ENCODE measurements at places on chromosomes 11 and 22. TPM values are rescaled to one million over a fixed set of nuclear protein-coding genes. Genes with fewer than 3 reads are reported as not detected.

HEPN1 gene
- total RNA-seq = not detected

ANKK1 gene
- total RNA-seq = not detected

OR5P2 gene
- total RNA-seq = not detected

C11orf65 gene
- 2.7 TPM for total RNA-seq

TCN1 gene
- not detected for total RNA-seq

ADM gene
- 31.2 TPM for total RNA-seq

LAYN gene
- total RNA-seq = 5.9 TPM

NDUFV1 gene
- 522 TPM for total RNA-seq

DNA sequence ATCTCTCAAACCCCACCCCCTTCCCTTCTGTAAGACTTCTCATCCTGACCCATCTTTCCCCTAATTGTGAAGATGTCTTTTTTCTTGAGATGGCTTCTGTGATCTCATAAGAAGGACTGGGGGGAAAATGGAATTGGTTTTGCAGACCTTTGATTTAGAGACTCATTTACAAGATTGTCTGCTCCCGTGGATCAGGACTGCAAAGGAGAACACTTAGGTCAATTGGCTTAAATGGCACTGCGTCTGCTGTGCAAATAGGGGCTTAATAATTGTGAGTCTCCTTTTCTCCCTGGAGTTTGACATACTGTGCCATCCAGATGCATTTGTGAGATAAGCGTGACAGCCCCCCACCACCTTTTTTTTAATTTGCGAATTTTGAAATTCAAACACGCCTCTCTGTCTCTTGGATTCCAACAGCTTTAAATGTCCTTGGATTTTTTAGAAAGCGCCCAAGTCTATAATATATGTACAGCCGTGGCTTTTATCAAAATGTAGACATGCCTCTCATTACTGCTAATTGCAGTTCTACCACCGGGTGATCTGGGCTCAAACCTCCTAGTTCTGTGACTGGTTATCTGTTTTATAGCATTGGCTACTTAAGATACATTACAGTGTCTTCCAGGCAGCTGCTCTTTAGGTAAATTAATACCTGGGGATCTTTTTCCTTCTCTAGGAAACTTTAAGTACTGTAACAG is 150.0 kb downstream of the DBX1 start:
- DNase-seq = no peak
- no peak overlapping the region for H3K27ac ChIP-seq
- H3K4me1 ChIP-seq = peaks cover 29% of the 10 kb centered on the region
- no peaks in the 10 kb centered on the region for H3K27me3 ChIP-seq
- no peak overlapping the region for H3K4me3 ChIP-seq

- no peaks in the 10 kb centered on the region for H3K4me1 ChIP-seq
- H3K4me3 ChIP-seq = no peak overlapping the region
- DNase-seq = no peak
- H3K36me3 ChIP-seq = no peaks in the 10 kb centered on the region
- no peaks in the 10 kb centered on the region for H3K27me3 ChIP-seq
These were observed 135.2 kb downstream of the CEP164 start for GRCh38 chr11:117462864-117463247.

DNA sequence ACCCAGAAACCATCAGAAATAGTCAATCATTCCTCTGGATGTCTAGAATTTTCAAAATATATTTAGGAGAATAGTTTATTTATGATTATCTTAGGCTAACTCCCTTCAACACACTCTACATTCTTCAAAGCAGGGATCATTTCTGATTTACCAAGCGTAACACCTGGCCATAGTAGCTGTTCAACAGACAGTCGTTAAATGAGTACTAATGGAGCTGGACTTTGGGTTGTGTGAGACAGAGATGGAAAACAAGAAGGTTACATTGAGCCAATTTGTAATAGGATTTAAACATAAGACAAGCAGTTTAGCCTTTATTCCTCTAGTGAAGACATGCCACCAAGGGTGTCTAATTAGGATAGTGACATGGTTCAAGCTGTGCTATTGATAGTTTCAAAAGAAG is 129.2 kb upstream of the ANO3 start:
- no peaks in the 10 kb centered on the region for H3K27me3 ChIP-seq
- no peaks in the 10 kb centered on the region for H3K36me3 ChIP-seq
- no peak overlapping the region for H3K4me3 ChIP-seq

DNA sequence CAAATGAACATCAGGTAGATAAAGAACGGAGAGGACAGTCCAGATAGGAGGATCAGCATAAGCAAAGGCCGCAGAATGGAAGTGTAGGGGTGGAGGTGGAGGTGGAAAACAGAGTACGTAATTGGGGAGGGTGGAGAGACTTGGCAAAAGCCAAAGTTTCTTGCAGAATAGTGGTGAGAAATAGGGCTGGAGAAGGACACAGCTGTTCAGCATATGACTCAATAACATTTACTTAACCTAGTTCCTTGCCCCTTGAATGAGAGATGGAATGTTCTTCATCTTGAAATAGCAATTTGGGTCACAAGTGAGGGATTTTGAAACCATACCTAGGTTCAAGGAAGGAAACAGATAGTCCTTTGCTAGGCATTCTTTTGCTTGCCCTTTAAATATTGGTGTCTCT is 235.9 kb upstream of the ARHGAP20 start:
- no peaks in the 10 kb centered on the region for H3K4me1 ChIP-seq
- H3K27ac ChIP-seq = peak overlapping the region; percentile 58
- no peak overlapping the region for H3K4me3 ChIP-seq
- DNase-seq = no peak
- no peaks in the 10 kb centered on the region for H3K27me3 ChIP-seq
- H3K36me3 ChIP-seq = no peaks in the 10 kb centered on the region

- no peaks in the 10 kb centered on the region for H3K27me3 ChIP-seq
- no peaks in the 10 kb centered on the region for H3K4me1 ChIP-seq
- no peak overlapping the region for H3K4me3 ChIP-seq
These were observed 388.7 kb downstream of the NTM start for GRCh38 chr11:131759140-131759539.

DNA sequence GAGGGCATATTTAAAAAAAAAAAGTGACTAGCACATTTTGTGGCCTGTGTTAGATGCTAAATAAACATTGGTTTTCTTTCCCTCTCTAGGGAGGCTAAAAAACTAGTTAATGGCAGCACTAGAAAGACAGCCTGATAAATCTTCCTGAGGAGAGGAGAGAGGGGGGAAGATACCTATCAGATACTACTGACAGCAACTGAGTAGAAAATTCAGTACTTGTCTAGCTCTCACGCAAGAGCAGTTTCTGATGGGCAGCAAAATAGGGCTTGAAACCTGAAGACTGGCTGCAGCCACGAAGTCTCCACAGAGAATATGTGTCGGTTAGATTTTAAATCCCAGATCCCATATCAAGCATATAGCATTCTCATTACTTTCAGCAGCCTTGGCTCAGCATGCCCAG is 388.2 kb downstream of the KCNA4 start:
- H3K27ac ChIP-seq = no peak overlapping the region
- no peaks in the 10 kb centered on the region for H3K4me1 ChIP-seq
- no peaks in the 10 kb centered on the region for H3K27me3 ChIP-seq

- DNase-seq = no peak
- no peaks in the 10 kb centered on the region for H3K36me3 ChIP-seq
- no peaks in the 10 kb centered on the region for H3K27me3 ChIP-seq
- no peak overlapping the region for H3K27ac ChIP-seq
- H3K4me3 ChIP-seq = no peak overlapping the region
These were observed 9.4 kb downstream of the LHFPL7 start for GRCh38 chr22:24937114-24937513.

- no peak overlapping the region for H3K4me3 ChIP-seq
- H3K4me1 ChIP-seq = no peaks in the 10 kb centered on the region
- no peaks in the 10 kb centered on the region for H3K36me3 ChIP-seq
- H3K27ac ChIP-seq = no peak overlapping the region
- no peak for DNase-seq
These were observed 373.5 kb downstream of the TENM4 start for GRCh38 chr11:79067352-79067679.

DNA sequence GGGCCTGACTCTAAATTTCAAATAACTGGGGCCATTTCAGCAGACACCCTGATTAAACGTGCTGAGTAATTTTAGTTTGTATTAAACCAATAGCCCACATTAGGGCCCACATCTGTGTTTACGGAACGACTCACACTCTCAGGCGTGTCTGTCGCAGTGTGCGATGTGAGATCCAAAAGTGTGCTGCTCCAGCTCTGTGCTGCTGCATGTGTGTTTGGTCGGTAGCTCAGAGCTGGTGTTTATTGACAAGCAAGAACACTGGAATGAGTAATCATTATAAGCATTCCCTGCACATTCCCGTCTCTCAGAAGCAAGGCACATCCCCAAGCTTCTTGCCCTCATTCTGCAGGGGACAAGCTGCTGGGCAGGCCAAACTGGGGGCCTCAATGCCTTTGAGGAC is 7.8 kb downstream of the OPCML start:
- no peaks in the 10 kb centered on the region for H3K27me3 ChIP-seq
- no peak for DNase-seq
- H3K36me3 ChIP-seq = no peaks in the 10 kb centered on the region
- no peak overlapping the region for H3K27ac ChIP-seq

GRCh38 chr11:1640076-1640946 is 10.7 kb downstream of the KRTAP5-5 start:
- no peaks in the 10 kb centered on the region for H3K36me3 ChIP-seq
- no peak for DNase-seq
- no peaks in the 10 kb centered on the region for H3K4me1 ChIP-seq
- H3K27ac ChIP-seq = no peak overlapping the region
- no peak overlapping the region for H3K4me3 ChIP-seq
- H3K27me3 ChIP-seq = no peaks in the 10 kb centered on the region

DNA sequence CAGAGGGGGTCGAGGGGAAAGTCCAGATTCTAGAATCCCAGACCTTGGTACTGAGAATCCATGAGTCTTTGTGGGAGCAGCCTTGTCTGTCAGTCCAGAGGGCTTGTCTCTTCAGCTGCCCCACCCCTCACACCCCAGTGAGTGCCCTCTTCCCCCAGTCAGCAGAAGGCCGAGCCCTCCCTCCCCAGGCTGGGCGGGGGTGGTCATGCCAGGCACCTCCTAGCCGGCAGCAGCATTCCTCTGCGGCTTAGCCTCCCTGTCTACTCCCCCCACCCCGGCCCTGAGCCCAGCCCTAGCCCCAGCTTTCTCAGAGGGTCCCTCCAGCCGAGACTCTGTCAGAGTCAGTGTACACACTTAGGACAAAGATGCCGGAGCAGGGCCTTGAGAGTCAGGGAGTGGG is 4.6 kb downstream of the SOX10 start:
- no peaks in the 10 kb centered on the region for H3K4me1 ChIP-seq
- no peak overlapping the region for H3K27ac ChIP-seq

GRCh38 chr22:47195484-47196165 is 433.2 kb downstream of the TBC1D22A start:
- peaks cover 2% of the 10 kb centered on the region for H3K4me1 ChIP-seq
- no peaks in the 10 kb centered on the region for H3K27me3 ChIP-seq

DNA sequence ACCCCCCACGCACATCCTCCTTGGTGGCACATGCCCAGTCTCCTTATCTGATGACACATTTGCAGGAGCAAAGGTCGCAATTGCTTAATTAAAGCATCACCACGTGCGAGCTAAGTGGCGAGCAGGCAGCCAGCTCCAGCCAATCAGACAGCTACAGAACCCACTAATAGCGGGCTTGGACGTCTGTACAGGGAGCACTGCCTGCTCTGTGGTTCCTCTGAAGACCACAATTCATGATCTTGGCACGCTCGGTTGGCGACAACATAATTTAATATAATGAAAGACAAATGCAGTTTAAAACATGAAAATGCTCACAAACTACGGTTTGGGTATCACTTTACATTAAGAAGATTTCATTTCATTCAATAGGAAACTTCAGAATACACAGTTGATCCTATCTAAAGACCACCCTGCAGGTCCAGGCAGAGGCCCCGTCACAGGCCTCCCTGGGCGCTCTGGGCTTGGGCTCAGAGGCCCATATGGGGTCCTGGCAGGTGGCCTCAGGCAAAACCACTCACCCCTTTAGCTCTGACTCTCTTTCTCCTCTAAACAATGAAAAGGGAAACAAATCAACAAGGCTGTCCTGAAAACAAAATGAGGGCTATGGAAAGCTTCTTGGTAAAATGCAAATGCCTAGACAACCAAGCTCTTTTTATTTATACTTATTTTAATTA is 10.4 kb downstream of the PACSIN2 start:
- no peak overlapping the region for H3K4me3 ChIP-seq
- no peak for DNase-seq
- no peak overlapping the region for H3K27ac ChIP-seq
- no peaks in the 10 kb centered on the region for H3K36me3 ChIP-seq

- no peaks in the 10 kb centered on the region for H3K27me3 ChIP-seq
- no peaks in the 10 kb centered on the region for H3K36me3 ChIP-seq
- H3K27ac ChIP-seq = peak overlapping the region; percentile 75
These were observed 39.3 kb downstream of the KCNJ4 start for GRCh38 chr22:38415561-38416321.

- H3K27ac ChIP-seq = peak overlapping the region; percentile 76
- H3K4me3 ChIP-seq = peak overlapping the region; percentile 59
- H3K27me3 ChIP-seq = no peaks in the 10 kb centered on the region
These were observed 1.0 kb upstream of the SLC25A1 start for GRCh38 chr22:19179497-19180048.
